Hippocampal formation (tissue), 2 donors: ENCODE measurements at places on chromosomes 2 and 18.

DNA sequence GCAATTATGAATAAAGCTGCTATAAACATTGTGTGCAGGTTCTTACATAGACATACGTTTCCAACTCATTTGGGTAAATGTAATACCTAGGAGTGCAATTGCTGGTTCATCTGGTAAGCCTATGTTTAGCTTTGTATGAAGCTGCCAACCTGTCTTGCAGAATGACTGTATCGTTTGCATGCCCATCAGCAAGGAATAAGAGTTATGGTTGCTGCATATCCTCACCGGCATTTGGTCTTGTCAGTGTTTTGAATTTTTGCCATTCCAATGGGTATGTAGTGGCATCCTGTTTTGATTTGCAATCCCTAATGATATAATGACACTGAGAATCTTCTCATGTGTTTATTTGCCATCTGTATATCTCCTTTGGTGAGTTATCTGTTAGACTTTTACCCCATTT, 20.7 kb downstream of the CCDC150 start:
- no peak for DNase-seq

DNA sequence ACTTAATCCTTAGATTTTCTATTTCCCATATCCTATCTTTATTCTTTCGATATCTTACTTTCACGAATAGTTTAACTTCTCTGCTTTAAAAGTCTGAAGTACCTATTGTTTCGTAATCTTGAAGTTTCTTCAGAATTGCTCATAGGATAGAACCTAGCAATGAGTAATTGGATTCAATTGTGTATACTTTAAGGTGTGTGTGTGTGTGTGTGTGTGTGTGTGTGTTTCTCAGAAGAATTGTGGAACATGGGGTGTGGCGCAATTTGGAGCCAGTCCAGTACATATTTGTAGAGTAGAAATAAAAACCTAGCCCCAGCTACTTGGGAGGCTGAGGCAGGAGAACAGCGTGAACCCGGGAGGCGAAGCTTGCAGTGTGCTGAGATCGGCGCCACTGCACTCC, 897.6 kb downstream of the BCL11A start:
- no peak for DNase-seq

DNA sequence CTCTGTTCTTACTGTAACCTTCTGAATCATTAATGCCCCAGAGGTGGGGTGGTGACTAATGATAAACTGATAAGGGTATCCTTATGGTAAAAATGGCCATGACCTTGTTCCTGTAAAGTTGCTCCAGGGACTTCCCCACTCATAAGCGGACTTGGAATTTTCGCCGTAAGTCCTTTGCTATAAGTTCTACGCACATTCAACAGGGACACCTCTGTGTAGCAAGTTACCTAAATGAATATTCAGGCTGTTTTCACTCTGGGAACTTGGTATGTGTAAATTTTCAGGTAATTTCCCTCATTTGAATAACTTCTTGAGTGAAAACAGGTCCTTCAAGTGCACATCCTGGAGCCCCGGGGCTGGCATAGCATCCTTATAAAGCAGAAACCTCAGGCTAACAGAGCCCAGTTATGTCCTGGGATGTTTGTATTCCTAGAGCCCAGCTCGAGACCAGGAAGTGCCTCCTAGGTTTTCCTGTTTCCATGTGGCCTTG, 9.4 kb upstream of the AGFG1 start:
- DNase-seq: no peak

DNA sequence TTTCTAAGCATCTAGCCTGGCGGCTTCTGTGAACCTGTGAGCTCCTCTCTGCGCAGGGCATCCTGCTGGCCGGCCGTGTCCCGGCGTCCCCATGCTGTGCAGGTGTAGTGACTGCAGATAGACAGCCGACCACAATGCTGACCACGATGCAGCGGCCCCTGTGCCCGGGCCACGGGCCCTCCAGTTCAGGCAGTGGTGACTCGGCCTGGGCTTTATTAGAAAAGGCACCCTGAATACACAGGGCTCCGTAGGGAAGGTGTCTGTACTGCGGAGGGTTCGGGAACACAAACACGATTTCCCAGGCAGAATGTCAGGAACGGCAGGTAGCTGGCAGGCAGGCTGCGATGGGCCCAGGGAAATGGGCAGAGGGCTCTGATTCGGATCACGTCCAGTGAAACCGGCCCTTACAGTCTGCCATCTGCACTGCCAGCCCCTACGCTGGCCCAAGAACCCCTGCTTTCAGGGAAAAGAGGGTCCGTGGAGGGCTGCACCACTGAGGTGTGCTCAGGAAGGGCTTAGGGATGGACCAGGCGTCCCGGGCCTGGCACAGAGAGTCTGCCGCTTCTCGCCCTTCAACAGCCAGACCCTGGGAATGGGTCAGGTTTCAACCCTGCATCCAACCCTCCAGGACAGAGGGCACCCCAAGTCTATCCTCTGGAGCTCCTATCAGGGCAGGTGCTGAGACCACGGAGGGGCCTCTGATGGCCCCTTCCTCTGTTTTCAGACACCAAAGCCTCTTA, 196.5 kb downstream of the HDAC4 start:
- DNase-seq: no peak

DNA sequence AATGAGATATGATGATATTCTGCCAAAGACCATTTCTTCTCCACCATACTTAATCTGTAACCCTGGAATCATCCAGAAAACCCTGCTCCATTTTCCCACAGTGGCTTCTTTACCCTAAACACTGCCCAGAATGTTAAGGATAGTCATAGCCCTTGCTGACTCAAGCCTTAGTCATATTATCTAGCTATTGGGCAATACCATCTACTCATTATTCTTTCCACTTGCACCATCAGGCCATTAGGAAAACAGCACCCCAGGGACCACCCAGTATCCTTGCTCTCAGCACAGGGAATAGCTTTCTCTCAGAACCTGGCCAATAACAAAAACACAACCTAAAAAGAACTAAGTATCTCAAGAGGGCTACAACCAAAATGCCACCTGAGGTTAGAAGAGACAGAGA, 445.7 kb upstream of the SLC14A2 start:
- no peak for DNase-seq

- DNase-seq: no peak
These were observed 46.6 kb downstream of the ALK start for GRCh38 chr2:29874745-29875144.

- no peak for DNase-seq
These were observed 96.5 kb downstream of the RBM43 start for GRCh38 chr2:151165105-151165684.

GRCh38 chr2:232632229-232632903, 1.0 kb upstream of the EFHD1 start:
- DNase-seq: no peak

DNA sequence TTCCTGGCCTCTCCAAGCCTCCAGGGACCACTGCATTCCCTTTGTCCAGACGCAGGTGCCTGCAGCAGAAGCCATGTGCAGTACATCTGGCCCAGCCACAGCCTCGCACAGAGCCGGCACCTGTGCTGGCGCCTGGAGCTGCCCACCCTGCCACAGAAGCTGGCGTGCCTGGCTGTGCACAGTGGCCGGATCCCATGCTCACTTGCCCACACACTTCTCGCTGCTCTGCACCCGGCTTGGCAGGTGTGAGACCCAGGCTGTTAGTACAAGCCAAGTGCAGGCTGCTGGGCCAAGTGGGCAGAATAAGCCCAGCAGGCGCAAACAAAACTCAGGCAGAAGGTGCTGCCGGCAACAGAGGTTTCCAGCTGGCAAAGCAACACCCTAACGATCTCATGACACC, 124.5 kb upstream of the CCDC150 start:
- no peak for DNase-seq
